ENCODE measurements at places on chromosomes 7 and 10.

GRCh38 chr10:30178356-30178964 is 119.1 kb upstream of the JCAD start:
- no peak for DNase-seq

- DNase-seq, result no peak
Observed at GRCh38 chr10:59303018-59303417, 59.3 kb downstream of the FAM13C start.

DNA sequence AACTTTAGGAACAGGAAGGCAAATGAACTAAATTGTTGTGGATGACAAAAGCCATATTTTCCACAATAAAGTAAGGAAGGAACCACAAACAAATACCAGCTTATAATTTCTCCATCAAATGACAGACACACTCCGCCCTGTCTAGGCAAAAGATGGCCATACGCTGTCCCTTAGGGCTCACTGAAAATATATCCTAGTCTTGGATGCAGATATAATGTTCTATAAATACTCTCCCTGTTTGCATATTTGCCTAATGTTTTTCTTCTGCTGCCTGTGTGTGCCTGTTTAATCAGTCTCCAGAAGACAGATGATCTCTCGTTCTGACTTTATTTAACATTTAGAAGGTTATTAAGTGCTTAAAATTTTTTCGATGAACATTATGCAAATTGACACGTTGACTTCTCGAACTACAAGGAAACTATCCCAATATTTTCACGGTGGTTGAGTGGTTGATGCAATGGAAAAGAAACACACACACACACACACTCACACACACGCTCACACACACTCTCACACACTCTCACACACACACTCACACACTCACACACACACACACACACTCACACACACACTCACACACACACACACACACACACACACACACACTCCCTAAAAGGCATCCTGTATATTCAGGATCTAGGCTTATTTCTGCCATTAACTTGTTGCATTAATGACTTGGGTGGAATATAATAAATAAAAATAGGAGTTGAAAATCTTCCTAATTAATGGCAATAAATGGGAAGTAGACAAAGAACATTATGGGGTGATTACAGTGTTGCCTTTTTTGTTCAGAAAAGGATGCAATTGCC is 297.1 kb downstream of the PRPF18 start:
- DNase-seq, result no peak

GRCh38 chr7:28410628-28411531 is 1.4 kb upstream of the CREB5 start:
- no peak for DNase-seq

GRCh38 chr10:104337521-104337984 is 712 bp downstream of the ITPRIP start:
- peak; percentile 59 for DNase-seq

- DNase-seq, result no peak
Observed at GRCh38 chr10:18743926-18744325, 84.7 kb downstream of the ARL5B start.
